CD4-positive, alpha-beta T cell treated with Interleukin-12 subunit alpha and Interleukin-12 subunit beta, for 1 hour (primary cell): ENCODE measurements at places on chromosomes 7 and 10.

DNA sequence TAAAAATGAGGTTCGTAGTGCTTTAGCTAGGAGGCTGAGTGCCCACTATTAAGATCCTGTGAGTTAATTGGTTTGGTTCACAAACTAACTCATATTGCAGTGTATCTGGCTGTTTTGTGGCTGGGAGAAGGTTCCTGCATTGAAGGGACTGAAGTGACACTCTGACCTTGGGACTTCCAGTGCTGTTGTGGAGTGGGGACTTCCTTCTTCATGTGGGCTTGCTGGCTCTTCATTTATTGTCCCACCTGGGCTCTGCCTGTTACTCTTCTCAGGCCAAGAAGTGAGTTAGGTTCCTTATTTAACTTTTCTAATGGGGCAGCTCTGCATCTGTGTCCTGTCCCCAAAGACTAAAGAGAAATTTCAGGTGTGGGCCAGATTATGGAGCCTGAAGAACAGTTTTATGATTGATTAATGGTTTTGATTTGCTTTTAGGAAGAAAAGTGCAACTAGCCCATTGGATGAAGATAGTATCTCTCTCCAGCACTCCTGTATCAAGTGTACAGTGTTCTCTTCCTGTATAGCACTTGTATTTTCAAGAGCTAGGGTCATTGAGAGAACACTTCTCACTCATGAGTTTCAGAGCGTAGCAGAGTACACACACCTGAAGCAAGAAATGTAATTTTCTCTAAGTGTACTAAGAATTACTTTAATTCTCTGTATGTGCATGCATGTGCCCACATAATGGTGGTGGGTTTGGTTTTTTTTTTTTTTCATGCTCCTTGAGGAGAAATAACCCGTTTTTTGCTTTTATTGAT is 54.8 kb downstream of the AUTS2 start:
- no peak for DNase-seq

DNA sequence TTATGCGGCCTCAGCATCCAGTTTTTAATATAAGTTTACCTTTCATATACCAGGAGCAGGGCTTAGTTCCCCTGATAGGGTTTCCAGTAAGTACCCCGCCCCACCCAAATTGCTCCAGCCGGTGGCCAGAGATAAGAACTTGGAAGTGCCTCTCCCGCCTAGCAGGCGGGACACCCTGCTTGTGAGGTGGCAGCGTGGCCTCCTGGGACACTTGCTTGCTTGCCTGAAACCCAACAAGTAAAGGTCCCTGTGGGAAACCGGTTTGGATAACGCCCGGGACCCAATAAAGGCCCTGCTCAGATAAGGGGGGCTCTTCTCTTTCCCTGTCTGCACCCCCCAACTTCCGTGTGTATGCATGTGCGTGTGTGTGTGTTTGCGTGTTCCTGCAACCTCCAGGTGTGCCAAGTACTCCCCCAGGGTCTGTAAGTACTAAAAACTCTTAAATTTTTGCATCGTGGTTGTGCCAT is 154.3 kb downstream of the ARHGAP21 start:
- DNase-seq: no peak

- no peak for DNase-seq
Measured at GRCh38 chr7:156759143-156759542, 118.6 kb downstream of the RNF32 start.

GRCh38 chr10:92242910-92243671 is 47.8 kb downstream of the CPEB3 start:
- DNase-seq: peak; percentile 44

DNA sequence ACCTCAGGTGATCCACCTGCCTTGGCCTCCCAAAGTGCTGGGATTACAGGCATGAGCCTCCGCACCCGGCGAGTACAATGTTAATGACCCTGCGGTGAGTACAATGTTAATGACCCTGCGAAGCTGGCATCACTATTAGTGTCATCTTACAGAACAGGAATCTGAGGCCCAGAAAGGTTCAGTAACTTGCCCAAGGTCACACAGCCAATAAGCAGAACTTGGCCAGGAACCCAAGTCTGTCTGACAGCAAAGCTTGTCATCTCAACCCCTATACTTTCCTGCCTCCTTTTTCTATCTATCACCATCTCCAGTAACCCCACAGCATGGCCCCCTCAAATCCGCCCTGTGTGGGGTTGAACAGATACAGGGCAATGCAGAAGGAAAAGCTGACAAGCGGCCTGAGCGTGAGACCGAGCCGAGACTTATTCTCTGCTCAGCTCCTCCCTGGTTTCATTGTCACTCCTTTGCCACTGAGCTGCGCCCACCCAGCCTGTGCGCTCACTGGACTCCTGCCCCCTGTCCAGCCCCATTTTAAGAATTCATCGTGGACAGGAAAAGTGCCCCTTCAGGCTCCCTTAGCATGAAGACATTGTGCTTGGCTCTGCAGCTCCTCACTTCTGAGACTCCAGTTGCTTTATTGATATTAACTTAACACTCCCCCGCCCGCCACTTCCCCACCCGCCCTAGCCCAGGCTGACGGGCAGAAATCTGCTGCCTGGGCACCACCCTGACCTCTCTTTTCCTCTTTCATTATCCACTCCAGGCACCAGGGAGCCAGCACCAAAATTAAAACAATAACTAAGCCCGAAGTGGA is 58.1 kb upstream of the LBX1 start:
- no peak for DNase-seq

- peak; percentile 75 for DNase-seq
Measured at GRCh38 chr10:3902054-3902808, 117.2 kb upstream of the KLF6 start.

DNA sequence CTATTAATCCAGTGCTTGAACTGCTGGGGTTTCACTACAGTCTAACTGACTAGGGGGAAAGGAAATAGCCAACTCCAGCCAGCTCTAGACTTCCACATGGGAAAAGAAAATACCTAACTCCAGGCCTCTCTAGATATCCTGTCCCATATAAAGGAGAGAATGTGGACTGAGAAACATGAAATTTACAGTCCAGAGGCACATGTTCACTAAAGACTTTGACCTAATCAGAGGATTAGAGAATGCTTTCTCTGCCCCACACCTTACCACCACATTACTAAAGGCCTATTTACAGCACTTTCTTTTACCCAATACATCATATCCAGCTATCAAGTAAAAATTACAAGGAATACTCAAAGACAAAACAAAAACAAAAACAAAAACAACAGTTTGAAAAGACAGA is 164.2 kb downstream of the PCLO start:
- DNase-seq: no peak

DNA sequence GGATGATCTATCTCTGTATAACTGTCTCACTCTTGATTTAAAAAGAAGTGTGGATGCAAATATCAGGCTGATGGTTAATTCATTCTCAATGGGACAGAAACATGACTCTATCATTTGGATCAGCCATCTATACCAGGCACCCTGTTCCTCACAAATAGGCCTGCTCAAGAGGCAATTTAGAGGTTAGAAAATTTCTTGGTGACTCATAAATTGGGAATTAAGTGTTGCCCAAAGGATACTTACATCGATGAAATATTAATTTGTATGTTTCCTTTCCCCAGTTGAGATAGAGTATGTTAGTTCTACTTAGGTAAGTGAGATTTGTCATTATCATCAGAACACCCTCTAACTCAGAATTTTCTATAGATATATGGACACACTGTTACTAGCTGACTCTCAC is 57.7 kb downstream of the PRSS58 start:
- no peak for DNase-seq

- DNase-seq: no peak
Measured at GRCh38 chr10:30000802-30001571, 58.4 kb downstream of the JCAD start.

DNA sequence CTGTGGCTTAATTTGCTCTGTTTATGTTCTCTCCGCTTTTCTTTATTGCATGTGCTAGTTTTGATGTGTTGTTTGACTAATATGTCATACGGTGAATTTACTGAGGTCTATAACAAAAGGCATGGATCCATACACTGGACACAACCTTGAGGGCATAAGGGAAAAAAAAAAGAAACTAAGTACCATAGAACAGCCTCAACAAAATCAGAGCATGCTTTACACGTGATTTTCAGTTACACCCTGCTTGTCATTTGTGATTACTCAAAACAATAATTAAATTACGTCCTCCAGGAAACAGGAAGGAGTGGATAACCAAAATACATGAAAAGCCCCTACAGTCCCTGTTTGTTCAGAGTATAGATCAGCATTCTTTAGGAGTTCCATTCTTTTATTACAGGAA is 150.5 kb downstream of the CRPPA start:
- no peak for DNase-seq

GRCh38 chr10:95260397-95260881 is 30.4 kb downstream of the PDLIM1 start:
- DNase-seq: no peak

DNA sequence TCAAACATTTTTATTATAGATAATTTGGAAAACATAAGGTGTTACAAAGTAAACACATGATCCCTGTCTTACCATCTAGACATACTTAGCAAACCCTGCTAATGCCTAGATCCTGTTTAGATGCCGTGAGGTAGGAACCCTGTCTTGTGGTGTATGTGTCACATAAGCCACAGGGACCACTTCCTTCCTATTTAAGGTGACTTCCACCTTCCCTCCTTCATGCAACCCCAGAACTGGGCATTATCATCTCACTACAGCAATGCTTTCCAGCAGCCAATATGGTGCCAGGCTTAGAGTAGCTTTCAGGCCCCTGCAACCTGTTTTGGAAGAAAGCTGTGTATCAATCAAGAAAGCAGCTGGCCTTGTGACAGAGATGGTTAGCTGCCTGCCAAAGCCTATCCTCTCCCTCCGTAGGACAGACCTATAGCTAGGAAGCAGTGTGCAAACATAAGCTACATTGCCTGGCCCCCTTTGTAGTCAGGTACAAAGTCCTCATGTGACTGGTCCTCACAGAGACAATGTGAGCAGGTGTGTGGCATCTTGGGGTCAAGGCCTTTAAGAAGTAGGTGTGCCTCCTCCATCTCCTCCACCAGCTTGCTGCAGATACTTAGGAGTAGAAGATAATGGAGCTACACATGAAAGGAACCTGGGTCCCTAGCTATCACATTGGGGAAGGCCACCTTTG is 146.8 kb downstream of the SPAG6 start:
- peak; percentile 34 for DNase-seq

DNA sequence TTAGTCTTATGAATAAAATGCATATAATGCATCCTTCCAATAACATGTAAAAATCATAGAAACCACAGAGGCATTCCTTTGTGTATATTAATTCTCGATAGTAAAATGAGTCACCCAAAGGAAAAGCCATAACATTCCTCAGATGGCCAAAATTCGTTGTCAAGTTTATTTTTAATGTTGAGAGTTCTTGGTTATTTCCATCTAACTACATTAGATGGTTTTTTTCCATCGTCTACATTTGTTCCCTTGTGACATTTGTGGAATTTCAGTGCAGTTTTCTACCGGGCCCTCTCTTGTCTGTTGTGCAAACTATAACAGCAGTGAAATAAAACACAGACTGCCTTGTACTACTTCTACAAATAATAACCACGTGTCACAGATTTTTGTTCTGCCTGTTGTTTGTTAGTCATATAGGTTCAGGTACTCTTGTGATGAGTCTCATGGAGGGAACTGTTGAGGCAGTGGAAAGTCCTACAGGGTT is 54.7 kb upstream of the CCAR1 start:
- no peak for DNase-seq

- peak; percentile 76 for DNase-seq
Measured at GRCh38 chr7:135147899-135148721, at the start of gene TMEM140. TMEM140 (plus strand) TSS chr7:135148072; CDS start chr7:135164442, 16,370 bp downstream.

DNA sequence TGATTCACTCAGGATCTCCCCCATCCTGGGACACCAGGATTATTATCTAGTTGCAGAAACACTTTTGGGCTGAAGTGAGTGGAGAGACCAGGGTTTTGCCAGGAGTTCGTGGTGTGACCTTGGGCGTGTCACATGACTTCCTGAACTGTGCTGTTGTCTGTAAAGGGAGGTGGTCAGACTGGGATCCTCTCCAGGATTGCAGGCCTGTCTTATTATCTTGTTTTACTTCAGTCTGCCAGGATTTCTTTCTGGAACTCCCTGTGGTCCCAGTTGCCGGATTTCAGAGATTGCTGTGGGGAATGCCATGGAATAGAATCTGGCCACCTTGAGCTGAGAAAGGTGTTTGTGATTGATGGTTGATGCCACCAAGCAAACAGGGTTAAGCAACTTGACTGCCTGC is 35.8 kb downstream of the CRCP start:
- no peak for DNase-seq

DNA sequence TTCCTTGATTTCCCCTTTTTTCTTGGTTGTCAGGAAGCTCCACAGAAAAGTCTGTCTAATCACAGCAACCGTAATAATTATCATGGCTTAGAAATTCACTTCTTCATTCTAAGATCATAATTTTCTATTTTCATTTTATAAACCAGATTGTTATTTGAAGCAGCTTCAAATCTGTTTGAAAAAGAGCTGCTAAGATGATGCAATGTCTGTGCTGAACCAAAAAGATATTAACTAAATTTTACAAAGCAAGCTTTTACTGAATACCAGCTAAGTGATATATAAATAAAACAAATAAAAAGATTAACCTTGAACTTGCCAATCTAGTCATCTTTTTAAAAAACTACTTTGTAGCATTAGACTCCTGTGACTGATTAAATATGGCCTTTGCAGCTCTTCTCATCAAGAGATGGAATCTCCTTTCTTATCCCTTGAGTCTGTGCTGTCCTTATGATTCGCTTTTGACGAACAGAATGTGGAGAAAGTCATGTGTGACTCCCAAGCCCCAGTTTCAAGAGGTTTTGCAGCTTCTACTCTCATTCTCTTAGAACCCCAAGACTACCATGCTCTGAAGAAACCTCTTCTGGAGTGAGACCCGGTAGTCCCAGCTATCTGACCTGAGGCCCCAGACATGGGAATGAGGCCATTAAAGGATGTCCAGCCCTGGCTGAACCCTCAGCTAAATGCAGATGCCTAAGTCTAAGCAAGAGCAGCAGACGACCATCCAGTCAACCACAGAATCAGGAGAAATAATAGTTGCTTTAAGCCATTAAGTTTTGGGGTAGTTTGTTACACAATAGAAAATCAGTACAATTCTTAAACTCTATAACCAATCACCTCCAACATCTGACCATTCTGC is 14.4 kb downstream of the NAMPT start:
- DNase-seq: no peak

DNA sequence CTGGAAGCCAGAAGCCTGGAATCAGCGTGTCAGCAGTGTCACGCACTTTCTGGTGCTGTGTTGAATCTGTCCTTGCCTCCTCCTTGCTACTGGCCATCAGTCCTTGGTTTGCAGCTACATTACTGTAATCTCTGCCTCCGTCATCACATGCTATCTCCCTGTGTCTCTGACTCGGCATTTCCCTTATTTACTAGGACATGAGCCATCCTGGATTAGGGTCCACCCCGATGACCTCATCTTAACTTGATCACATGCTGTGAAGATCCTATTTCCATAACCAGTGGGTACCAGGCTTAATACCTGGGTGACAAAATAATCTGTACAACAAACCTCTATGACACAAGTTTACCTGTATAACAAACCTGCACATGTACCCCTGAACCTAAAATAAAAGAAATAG is 518.0 kb upstream of the KLF6 start:
- DNase-seq: no peak
